A673 (cell line): ENCODE measurements at places on chromosomes 7 and 10. TPM values are rescaled to one million over a fixed set of nuclear protein-coding genes. Genes with fewer than 3 reads are reported as not detected.

- H3K4me3 ChIP-seq: no peak overlapping the region
- H3K4me1 ChIP-seq: no peaks in the 10 kb centered on the region
- H3K27ac ChIP-seq: no peak overlapping the region
Measured at GRCh38 chr10:37436357-37436756, 311.0 kb downstream of the ANKRD30A start.

GRCh38 chr7:97020996-97021746, 3.5 kb downstream of the DLX5 start:
- peak overlapping the region; percentile 76 for H3K4me3 ChIP-seq
- peaks cover 19% of the 10 kb centered on the region for H3K4me1 ChIP-seq
- H3K36me3 ChIP-seq: peaks cover 46% of the 10 kb centered on the region
- H3K27ac ChIP-seq: peak overlapping the region; percentile 88

- H3K36me3 ChIP-seq: no peaks in the 10 kb centered on the region
- no peak for DNase-seq
- H3K4me3 ChIP-seq: no peak overlapping the region
- no peaks in the 10 kb centered on the region for H3K4me1 ChIP-seq
- H3K27ac ChIP-seq: no peak overlapping the region
Measured at GRCh38 chr7:25349283-25350017, 121.2 kb upstream of the NPVF start.

DNA sequence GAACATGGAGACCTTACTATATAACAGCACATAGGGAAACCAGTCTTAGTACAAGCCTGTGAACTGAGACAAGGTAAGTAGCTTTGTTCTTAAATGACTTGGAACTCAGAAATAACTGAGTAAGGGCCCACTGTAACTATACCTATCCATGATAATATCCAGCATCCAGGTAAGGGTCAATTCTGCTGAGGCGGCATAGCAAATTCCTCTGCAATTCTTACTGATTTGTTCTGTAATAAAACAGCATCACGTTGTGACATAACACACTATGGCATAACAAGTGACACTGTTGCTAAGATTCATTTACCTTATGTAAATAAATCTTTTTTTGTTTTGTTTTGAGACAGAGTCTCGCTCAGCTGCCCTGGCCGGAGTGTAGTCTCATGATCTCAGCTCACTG, 97.4 kb downstream of the JMJD1C start:
- no peaks in the 10 kb centered on the region for H3K36me3 ChIP-seq
- peaks cover 2% of the 10 kb centered on the region for H3K4me1 ChIP-seq
- no peak overlapping the region for H3K27ac ChIP-seq
- no peak for DNase-seq
- no peaks in the 10 kb centered on the region for H3K27me3 ChIP-seq

Gene HYAL4
- not detected in 2 replicates for total RNA-seq

Gene SPDYE5
- total RNA-seq: not detected in 2 replicates

Gene TMEM270
- not detected in 2 replicates for total RNA-seq

Gene MORN4
- 8.4 and 13.4 TPM in 2 replicates for total RNA-seq
